ENCODE measurements at places on chromosomes 7 and 10.

DNA sequence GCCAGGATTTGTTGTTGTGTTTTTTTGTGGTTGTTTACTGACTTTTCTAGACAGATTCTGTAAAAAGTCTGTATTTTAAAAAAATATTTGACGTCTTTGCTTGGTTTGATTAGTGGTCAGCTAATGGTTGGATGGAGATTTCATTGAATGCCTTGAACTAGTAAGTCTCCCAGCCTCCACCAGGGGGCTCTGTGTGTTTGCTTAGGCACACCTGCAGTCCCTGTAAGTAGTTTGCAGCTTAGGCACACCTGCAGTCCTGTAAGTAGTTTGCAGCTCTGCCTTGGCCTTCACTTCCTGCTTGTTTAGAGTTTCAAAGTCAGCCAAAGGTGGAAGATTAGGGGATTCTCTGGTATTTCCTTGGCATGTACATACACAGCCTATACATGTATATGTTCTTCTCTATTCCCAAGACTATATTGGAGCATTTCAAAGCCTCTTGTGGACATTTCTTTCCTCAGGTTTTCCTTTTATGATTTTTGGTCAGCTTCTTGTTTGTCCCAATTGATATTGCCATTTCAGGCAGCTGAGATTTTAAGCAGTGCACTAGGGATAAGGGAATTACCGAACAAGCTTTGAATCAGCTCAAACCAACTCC lies 101.6 kb downstream of the CCSER2 start:
- DNase-seq = no peak

GRCh38 chr7:10646194-10646593 lies 327.5 kb upstream of the PHF14 start:
- DNase-seq = no peak

DNA sequence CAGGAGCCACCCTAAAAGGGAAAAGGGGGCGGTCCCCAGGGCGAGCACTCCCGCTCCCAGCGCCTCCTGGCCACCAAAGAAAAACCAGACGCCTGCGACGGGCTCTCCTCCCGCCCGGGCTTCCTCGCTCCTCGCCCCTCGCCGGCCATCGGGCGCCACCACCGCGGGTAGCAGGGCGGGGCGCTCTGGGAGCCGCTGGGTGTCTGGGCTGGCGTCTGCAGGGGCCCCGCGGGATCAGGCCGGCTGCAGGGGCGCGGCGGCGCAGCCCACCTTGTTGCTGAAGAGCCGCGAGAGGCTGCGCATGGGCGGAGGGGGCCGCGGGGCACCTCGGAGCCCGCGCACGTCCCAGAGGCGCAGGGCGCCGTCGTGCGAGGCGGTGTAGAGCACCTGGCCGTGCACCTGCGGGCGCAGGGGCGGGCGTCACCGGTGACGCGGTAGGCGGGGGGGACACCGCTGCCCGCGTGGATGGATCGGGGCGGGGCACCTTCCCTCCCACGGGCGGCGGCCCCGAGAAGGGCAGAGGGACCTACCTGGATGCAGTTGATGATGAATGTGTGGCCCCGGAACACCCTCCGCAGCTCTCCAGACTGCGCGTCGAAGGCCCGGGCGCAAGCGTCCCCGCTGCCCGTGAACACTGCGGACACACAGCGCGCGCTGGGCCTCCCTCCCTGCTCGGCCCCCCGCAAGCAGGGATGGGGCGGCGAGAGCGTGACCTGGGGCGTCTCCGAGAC lies 28.3 kb downstream of the WDR86 start:
- DNase-seq = peak; percentile 36

DNA sequence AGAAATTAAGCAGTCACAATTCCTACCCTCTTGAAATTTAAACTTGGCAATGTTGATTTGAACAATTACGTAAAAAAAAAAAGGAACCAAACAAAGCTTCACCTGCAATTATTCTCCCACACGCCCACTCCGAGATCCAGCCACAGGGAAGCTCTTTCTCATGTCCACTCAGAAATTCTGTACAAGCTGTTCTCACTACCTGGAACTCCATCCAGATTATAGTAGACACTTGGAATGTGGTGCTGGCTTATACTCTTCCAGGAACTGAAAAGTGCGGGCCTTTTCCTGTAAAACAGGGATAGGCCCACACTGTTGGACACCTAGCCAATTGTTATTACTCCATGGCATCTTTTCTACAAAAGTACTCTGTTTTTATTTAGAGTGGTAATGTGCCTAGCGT lies 20.3 kb upstream of the TOMM7 start:
- no peak for DNase-seq

DNA sequence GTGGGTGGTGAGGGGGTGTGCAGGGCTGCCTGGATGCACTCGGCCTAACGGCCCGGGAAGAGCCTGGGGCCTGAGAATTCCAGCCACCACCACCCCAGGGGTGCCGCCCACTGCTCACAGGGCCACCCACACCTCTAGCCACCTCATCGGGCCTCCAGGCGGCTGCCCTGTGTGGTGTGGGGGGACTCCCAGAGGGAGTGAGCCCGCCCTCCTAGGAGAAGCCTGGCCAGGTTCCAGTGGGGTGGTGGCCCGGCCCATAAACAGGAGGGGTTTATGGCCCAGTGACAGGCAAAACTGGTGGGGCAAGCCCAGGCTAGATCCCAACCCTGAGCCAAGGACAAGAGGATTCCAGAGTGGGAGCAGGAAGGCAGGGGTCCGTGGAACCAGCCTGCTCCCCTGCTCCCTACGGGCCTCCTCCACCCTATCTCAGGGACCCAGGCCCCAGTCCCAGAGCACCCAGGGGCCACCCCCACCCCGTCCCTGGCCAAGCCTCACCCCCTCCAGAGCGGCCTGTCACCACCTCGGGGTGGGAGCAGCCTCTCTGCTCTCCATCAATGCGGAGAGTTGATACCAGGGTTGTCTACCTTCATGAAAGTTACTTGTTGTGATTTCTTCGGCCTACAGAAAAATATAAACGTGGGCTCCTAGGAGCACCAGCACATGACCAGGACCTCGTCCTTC lies 20.2 kb upstream of the PDGFA start:
- DNase-seq = no peak

DNA sequence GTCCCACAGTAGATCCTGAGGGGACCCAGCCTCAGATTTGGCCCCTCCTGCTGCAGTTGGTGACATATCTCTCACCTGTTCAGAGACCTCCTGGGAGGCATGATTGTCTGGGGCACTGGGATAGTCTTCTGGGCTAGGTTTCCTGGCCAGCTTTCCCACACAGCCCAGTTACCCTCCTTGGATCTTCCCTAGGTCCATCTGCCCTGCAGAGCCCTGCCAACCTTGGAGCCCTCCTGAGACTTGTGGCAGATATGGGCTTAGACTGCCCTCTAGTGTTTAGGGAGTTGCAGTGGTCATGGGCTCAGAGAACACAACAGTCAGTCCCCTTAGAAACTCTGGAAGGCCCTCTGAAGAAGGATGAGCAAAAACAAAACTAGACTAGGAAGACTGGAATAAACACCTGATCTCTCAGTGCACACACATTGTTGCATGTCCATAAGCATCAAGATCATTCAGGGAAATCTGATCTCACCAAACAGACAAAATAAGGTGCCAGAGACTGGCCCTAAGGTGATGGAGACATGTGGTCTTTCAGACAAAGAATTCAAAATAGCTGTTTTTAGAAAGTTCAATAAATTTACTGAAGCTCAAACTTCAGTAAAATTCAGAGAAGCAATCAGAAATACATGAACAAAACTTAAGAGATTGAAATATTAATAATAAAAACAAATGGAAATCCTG lies 324.6 kb downstream of the ATRNL1 start:
- no peak for DNase-seq

- DNase-seq = no peak
These were observed 1.5 kb downstream of the IPMK start for GRCh38 chr10:58266003-58266825.

GRCh38 chr7:34757570-34758110 lies 99.6 kb downstream of the NPSR1 start:
- no peak for DNase-seq

All from right hindlimb (tissue), 1 donor.